NCI-H446 (cell line): ENCODE measurements at places on chromosomes 4 and X.

GRCh38 chr4:48683784-48684666 is 96.1 kb downstream of the FRYL start:
- DNase-seq: no peak

- DNase-seq: no peak
These were observed 7.3 kb downstream of the CDKL2 start for GRCh38 chr4:75623026-75623425.

- no peak for DNase-seq
These were observed 642.6 kb upstream of the FAM241A start for GRCh38 chr4:111502626-111503025.

DNA sequence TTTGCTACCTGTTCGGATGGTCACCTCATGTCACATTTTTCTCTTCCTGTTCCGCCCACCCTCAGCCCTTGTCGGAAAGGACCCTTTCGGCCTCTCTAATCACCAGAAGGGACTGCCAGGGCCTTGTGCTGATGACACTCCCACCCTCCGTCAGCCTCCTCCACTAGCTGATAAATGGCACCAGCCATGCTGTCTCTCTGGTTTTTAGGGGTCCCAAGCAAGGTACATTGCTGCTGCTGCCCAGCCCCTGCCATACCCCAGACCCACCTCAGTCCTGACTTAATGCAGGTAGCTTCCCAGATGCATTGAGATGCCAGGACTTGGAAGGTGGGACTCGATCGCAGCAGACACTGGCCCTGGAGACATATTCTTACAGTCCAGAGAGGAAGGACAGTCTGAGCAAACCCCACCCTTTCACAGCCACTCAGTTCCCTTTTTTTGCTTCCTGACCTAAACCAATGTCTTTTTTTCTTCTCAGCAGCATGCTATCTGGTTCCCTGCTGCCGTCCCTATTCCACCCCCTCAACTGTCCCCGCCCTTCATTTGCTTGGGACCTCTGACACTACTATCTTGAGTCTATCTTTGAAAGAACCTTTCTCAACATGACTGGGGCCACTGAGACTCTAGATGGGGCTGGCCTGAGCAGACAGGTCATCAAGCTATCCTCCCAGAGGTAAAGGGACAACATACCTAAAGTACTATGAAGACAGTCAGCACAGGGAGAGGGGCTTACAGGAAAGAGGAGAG is at the start of gene BTK:
BTK (minus strand) TSS at position 397 of the 747 bp plus-strand sequence. CDS start 10,907 bp downstream, outside the sequence.
- no peak for DNase-seq

- no peak for DNase-seq
These were observed 149.8 kb downstream of the SPCS3 start for GRCh38 chr4:176469546-176469945.

DNA sequence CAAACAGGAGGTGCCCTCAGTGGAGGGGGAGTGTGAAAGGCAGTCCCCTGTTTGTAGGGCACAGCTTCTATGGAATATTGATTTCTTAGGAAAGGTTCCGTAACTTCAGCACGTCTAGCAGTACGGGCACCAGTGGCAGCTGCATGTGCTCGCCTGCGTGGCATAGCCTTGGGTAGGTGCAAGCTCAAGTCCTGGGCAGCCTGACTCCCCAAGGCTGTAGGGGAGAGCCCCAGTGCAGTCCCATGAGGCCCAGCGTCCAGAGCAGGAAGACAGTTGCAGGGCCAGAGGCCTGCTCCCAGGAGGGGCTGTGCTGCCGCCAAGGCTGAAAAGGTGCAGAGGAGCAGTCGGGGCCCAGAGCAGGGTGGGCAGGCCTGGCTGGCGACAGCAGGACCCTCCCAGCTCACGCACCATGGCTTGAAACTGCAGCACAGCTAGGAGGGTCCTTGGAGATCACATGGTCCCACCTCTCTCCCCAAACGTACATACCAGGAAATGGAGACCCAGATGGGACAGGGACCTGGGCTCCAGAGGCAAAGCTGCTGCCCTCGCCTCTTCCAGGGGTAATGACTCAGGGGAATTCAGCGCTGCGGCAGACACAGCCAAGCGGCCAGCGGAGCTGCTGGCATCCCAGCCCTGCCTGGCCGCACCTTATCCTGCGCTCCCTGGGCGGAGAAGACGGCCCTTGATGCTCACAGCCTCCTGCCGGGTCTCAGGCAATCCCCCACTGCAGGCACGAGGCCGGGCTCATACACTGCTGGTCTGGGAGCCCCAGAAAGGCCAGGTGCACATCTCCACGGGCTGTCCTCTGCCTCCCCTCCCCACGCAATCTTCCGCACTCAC is 6.0 kb upstream of the DUSP9 start:
- DNase-seq: no peak

- DNase-seq: peak; percentile 8
These were observed 173.9 kb upstream of the PGRMC2 start for GRCh38 chr4:128461291-128462102.
